ENCODE measurements at places on chromosomes 5 and 9.
A peak's percentile ranks its signal among the peaks of the same experiment; 100 is the strongest.

- no peak for DNase-seq
These were observed 61.1 kb downstream of the MTRR start for GRCh38 chr5:7930011-7930410.

- DNase-seq: no peak
These were observed 135.1 kb downstream of the RPS23 start for GRCh38 chr5:82142928-82143577.

DNA sequence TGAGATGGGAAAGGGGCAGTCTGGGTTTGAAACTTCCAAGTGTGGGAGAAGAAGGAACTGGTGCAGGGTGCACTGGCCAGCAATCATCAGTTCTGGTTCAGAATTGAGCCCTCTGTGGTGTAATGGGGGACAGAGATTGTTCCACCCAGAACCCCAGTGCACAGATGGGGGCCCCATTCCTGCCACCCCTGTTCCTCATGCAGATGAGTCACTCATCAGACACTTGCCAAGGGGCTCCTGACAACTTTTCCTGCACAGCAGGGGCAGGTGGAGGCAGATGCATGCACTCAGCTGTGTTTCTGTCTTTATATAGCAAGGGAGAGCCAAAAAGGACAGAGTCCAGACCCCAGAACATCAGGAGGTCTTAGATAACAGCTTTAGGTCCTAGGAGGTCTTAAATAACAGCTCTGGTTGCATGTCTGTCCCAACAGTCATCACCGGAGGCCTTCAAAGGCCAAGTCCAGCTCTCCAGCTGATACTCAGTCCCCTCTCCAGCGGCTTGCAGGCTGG, 252.9 kb downstream of the HSPA4 start:
- DNase-seq: no peak

- DNase-seq: no peak
These were observed 23.4 kb downstream of the C9orf50 start for GRCh38 chr9:129597355-129598088.

DNA sequence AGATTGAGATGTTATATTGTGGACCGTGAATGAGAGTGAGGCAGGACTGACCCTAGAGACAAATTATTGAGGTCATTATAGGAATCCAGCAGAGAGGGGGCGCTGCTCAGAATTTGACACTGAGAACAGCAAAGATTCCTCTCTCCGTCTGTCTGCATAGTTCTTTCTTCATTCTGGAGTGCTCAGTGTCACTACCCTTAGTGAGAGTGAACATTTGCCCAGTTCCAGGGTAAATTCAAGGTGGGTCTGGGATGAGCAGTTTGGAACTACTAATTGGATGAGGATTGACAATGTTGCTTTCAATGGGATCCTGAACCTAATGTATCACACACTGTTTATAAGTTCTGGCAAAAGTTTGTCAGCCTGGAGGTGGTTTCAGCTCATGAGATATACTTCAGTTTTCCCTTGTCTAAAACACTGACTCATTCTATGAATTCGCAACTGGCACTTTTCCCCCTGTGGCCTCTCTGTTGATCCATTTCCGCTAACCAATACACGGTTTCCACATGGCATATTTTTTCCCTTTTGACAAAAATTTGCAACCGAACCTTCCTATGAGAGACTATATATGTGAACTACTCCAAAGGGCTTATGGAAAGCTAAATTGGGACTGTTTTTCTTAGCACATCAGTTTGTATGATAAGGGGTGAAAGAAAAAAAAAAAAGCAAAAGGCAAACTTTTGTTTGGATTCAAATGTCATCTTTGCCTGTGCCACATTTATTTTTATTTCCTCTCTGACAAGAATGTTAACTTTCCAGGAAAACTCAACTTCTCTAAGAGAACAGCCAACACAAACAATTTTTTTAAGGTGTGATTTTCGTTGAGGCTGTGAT, 1240.7 kb upstream of the WWC1 start:
- no peak for DNase-seq

GRCh38 chr5:129099184-129099569, 4.6 kb downstream of the ISOC1 start:
- DNase-seq: no peak

GRCh38 chr9:108105885-108106284, 616.3 kb upstream of the KLF4 start:
- no peak for DNase-seq

- no peak for DNase-seq
These were observed 874.7 kb downstream of the EFNA5 start for GRCh38 chr5:106796081-106796480.

- no peak for DNase-seq
These were observed 16.4 kb upstream of the ARSB start for GRCh38 chr5:79001471-79001870.

GRCh38 chr5:147558826-147559225, 49.0 kb upstream of the DPYSL3 start:
- DNase-seq: peak; percentile 42

- no peak for DNase-seq
These were observed 7.3 kb upstream of the FGF18 start for GRCh38 chr5:171412186-171412585.

GRCh38 chr9:133368249-133368881, 7.5 kb downstream of the SURF4 start:
- DNase-seq: no peak

DNA sequence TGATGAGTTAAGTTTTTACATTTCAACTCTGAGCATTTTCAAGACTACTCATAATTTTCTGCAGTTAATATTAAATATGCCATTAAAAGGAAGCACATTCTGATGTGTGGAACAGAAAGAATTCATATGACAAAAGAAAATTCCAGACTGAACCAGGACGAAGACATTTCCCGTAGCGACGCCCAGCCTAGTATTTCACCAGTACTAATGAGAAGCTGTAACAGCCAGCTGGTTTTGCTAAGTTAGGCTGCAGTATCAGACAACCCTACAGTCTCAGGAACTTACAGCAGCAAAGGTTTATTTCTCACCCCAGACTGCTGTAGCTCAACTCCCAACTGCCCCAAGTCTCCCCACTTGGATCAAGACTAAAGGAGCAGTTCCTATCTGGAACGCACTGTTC, 91.6 kb downstream of the TMEM174 start:
- no peak for DNase-seq

GRCh38 chr9:18482371-18482770, 8.4 kb downstream of the ADAMTSL1 start:
- DNase-seq: no peak

GRCh38 chr9:112970939-112971338, 41.1 kb downstream of the ZNF883 start:
- DNase-seq: no peak

GRCh38 chr5:79834754-79835714, 145.4 kb downstream of the CMYA5 start:
- DNase-seq: no peak

DNA sequence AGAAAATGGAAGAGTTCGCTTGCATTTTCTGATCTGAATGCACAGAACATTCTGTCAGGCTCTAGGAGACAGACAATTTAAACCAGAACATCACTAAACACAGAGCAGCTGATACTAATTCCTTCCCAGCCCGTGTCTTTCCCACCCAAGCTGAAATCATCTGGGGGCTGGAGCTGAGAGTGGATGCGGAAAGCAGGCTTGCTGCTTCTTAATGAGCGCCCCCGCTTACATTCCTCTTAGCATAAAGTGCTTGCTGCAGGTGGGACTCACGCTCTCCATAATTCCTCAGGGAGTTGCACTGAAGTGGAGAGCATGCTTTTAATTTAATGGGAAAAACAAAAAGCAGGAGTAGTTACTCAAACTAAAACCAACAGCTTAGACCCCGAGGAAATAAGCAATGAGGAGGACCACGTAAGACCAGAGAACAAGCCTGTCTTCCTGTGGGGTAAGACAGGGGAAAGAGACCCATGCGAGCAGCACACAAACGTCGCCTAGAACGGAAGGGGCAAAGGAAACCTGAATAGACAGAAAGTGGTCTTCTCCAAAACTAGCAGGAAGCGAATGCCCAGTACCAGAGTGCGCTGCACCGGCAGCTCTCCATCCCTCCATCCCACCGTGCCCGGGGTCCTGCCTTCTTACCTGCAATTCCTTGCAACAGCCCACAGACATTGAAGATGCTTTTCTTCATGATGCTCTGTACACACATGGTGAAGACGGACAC, 139.3 kb downstream of the LHFPL2 start:
- DNase-seq: no peak

DNA sequence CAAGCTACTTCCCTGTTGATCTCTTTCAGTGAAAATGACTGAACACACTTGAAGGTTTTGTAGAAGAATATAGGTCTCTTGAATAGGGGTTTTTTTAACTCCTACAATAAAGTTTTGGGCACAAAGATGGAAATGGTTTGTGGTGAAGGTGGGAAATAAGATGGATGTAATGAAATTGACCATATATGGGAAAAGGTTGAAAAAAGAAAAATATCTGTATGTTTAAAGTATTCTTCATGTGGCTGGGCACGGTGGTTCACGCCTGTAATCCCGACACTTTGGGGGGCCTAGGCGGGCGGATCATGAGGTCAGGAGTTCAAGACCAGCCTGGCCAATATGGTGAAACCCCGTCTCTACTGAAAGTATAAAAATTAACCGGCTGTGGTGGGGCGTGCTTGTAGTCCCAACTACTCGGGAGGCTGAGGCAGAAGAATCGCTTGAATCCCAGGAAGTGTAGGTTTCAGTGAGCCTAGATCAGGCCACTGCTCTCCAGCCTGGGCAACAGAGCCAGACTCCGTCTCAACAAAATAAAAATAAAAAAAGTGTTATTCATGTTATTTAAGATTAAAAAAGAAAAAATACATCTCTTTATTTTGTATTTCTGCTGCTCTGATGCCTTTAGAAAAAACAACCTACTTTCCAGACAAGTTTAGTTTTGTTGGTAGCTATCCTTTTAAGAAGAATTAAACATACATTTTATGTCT, 2.2 kb downstream of the RBM27 start:
- DNase-seq: no peak
